ENCODE measurements at places on chromosomes 5 and 9.

GRCh38 chr9:71676460-71676859 is 91.9 kb downstream of the CEMIP2 start:
- no peak for DNase-seq

- no peak for DNase-seq
These were observed 14.6 kb downstream of the SOHLH1 start for GRCh38 chr9:135684691-135685090.

DNA sequence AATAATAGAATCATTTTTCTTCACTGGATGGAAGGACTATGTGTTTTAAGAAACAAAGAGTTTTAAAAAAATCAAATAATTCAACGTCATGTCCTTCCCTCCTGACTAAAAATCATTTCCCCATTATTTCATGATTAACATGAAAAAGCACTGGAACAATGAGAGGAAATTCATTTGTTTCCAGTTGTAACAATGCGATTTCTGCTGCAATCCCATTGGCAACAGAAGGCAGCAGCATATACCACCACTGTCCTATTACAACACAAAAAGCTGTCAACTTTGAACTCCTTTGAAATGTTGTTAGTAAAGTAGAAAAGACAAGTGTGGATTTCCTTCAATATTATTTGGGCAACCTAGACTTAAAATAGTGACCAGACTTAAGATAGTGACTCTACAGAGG is 3.1 kb downstream of the C5orf63 start:
- DNase-seq, result no peak

DNA sequence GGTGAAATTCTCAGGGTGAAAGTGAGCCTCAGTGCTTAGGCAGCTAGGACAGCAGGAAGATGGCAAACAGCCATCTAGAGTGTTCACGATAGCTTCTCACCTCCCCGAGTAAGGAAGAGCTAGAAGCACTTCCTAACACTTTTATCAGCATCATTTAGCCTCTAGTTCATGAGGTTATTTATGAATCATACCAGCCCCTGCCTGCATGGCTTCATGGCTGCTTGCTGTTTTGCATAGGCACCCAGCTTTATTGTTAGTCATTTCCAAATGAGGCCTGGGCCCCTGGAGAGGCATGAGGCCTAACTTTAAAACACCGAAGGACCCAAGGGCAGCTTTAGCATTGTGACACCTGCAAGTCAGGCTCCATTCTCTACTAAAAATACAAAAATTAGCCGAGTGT is 134.9 kb upstream of the PANK3 start:
- no peak for DNase-seq

DNA sequence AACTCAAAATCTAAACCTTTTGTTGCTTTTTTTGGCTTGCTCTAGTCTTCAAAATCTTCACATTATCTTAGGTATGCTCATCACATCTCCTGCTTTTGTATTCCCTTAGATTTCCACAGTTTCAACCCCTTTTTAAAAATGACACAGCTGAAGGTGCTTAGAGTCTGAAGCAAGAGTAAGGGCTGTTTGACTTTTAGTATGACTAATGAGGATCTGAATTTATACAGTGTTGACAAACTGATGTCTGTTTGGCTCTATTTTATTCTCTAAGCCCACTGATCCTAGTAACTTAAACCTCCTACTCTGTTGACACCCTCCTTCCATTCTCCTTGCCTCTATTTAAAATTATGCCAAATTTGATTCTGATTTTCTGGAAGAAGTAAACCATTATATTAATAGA is 200.1 kb downstream of the MCTP1 start:
- DNase-seq, result no peak

- DNase-seq, result no peak
These were observed 26.5 kb downstream of the HMCN2 start for GRCh38 chr9:130292106-130292505.

GRCh38 chr5:173015192-173015591 is 31.6 kb downstream of the ATP6V0E1 start:
- DNase-seq, result no peak
